ENCODE measurements at places on chromosomes 6 and 20. TPM values are rescaled to one million over a fixed set of nuclear protein-coding genes. Genes with fewer than 3 reads are reported as not detected.
A peak's percentile ranks its signal among the peaks of the same experiment; 100 is the strongest.

PACSIN1 gene
- 2.3 TPM for total RNA-seq

CYP39A1 gene
- 0.66 TPM for total RNA-seq

- peak; percentile 8 for DNase-seq
Measured at GRCh38 chr6:72704979-72705378, 83.1 kb downstream of the KCNQ5 start.

DNA sequence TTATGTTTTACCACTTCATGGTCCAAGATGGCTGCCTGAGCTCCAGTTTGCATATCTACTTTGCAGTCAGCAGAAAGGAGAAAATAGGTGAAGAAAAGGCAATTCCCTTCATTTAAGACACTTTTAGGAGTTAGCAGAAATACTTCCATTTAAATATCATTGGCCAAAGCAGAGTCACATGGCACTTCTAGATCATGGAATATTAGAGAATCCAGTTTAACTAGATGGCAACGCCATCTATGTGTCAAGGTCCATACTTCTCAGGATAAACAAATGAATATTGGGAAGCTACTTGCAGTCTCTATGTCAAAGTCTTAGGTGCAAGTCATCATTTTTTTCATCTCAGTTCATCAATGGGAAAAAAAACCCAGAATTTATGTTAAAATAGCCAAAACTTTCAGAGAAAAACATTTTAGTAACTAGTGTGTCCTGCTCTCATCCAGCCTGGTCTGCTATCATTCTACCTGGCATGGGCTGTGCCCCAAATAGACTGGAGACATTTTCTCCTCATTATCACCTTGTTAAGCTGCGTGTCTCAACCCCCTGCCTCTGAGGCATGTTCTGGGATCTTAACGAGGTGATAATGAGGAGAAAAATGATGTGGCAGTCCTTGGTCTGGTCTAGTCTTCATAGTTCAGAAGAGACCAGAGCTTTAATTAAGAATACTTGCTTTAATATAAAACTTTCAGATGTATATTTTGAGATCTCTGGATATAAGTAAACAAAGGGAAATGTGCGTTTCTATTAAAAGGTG is 227.3 kb downstream of the TBX18 start:
- DNase-seq, result peak; percentile 45

LY6G6F gene
- total RNA-seq, result not detected

- DNase-seq, result no peak
Measured at GRCh38 chr6:1574890-1575209, 34.9 kb upstream of the FOXC1 start.

DNA sequence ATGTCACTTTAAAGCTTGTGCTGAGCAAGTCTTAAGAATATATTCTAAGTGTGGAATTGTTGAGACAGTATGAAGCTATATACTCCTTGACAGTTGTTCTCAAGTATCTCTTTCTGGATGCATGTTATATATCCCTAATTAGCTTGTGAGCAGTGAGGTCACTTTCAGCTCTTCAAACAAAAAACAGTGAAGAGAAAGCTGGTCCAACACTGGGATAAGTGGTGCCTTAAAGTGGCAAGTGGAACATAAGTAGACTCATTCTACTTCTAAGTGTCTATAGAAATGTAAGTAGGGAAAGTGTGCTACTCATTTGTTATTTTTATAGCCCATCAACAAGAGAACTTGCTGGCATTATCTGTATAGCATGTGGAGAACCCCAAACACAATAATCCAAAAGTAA is 133.1 kb upstream of the BACH2 start:
- DNase-seq, result no peak

DNA sequence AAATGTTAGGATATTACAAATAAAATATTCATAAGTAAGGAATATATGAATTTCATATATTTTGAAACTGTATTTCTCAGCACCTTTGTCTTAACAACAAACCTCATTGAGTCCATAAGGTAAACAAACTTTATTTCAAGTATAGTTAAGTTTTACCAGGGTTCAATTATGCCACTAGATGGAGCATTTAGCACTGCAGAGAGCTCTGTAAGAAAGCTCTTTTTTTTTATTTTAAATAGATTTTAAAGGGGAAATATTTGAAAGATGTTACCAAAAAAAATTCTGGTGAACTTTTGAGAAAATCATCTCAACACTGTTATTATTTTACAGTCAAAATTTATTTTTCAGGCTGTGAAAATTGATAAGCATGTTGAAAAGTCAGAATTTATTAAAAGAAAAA is 955.2 kb upstream of the EYS start:
- DNase-seq, result peak; percentile 52

DNA sequence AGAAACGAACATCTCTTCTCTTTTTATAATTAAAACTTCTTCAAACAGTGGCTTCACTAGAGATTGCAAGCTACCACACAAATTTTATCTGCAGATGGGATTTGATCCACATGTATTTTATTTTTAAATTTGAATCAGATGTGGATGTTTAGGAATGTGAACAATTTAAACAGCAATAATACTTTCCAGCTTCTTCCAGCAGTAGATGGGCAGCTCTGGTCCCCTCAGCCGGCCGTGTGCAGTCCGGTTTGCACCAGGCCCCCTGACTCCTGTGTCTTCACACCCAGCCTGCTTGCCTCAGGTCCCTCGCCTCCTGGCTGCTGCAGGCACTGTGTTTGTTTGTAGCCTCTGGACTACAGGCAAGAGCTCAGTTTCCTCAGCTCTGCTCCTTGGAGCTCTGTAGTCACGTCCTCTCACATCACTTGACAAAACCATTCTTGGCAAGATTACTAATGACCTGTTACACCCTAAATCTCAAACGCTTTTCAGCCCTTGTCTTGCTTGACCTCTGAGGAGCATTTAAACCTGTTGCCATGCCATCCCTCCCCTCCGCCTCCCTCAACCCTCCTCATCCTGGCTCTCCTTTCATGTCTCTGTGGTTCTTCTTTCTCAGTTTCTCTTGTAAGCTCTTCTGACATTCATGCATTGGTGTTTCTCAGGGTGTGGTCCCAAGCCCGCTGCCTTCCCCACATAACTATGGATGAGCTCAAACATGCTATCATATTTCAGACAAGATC is 13.2 kb upstream of the ZBTB24 start:
- DNase-seq, result no peak

DNA sequence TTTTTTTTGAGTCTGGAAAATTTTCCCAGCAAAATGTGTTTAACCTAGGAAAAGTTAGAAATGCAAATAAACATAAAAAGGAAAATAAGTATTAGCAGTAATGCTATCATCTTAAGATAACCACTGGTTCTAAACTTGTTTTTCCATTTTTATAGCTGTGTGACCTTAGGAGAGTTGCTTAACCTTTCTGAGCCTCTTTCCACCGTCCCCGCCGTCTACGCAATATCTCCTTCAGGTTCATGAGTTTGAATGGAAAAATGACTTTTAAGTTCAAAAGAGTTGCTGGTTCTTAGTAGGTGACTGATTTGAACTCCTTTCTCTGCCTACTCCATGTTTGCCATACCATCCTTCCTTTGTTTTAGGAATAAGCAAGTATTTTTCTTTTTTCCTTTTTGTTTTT is 44.0 kb downstream of the GMPR start:
- no peak for DNase-seq

- DNase-seq, result no peak
Measured at GRCh38 chr20:51190783-51191180, 167.9 kb upstream of the KCNG1 start.

PKIB gene
- 28.0 TPM for total RNA-seq

DNA sequence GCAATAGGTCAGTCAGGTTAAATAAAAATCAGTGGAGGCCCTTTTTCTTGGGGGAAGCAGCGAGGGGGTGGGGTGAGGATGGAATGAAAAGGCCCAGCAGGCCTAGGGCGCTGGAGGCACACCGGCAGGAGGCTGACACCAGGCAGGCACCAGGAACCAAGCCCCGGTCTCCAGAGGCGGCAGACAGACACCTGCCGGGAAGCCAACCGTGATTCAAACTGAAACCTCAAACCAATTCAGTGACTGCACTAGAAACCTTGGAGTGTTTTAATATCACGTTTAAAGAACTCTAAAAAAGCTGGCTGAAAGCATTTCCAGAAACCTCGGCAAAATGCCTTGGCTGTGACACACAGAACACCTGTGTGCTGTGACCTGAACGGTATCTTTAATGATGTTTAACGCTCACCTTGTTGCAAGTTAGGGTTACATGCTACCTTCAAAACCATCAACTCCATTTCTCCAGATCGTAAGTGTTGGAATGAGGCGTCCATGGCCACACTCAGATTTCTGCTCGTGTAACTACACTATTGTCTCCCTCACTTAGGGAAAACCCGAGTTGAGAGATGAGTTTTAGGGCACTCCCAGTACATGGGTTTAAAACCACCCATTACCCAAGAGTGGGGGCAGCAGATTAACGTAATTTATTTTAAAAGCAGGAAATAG is 27.2 kb downstream of the DIDO1 start:
- no peak for DNase-seq

SLC17A4 gene
- not detected for total RNA-seq

UTRN gene
- total RNA-seq, result 58.3 TPM

LY6G6D gene
- not detected for total RNA-seq

DNA sequence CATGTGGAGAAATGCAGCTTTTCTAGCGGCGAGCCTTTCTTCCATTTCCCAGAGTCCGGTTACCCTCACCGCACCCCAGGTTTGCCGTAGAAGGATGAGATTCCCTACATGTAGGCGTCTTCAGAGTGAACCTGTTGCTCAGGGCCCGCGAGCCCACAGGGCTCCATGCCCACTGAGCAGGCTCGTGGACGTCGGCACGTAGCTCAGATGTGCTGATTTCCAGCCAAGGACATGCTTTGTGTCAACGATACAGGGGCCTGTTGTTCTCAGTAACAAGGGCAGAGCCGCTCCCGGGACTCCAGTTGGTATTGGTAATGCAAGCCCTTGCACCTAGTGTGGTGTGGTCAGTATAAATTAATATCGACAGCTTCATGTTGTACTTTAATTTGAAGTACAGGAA is 159.6 kb downstream of the MTHFD1L start:
- no peak for DNase-seq

GRCh38 chr6:110826236-110827129 is 11.2 kb upstream of the CDK19 start:
- peak; percentile 58 for DNase-seq

DNA sequence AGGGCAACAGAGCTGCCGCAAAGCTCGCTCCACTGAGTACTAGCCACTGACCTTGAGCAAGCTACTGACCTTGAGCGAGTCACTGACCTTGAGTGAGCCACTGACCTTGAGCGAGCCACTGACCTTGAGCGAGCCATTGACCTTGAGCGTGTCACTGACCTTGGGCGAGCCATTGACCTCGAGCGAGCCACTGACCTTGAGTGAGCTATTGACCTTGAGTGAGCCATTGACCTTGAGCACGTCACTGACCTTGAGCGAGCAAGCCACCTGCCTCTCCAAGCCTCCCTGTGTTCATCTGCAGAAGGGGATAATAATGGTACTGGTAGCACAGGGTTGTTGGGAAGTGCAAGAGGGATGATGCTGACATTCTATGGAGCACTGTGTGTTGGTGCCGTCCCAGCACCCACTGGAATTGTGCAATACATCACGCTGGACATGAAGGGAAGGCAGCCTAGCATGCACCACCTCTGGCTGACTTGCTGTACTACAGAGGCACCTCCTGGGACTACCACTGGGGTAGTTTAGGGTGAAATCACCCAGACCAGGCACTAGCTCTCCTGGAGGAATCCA is 60.2 kb downstream of the CTCFL start:
- DNase-seq, result peak; percentile 59

CCN5 gene
- 0.26 TPM for total RNA-seq

SLC22A23 gene
- 5.7 TPM for total RNA-seq

DNA sequence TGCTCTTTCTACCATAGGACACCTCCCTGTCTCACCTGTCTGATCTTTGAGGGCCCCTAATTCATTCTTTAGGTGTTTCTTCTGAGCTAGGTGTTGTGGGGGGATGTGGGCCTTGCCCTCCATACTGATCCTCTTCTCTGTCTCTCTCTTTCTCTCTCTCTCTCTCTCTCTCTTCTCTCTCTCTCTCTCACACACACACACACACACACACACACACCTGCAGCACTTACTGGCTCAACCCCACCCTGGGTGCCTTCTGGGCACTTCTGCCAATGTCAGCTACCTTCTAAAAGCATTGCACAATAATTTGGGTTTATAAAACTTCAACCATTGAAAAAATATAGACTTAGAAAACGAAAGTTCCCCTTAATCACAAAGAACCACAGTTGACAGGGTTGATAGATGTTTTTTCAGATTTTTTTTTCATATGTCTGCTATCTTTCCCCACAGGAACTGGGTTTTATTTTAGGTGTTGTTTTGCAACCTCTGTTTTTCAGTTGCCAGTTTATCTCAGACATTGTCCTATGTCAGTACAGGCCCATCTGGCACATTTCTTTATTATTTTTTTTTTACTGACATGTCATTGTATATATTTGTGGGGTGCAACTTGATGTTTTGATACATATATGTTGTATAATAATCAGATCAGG is 28.1 kb downstream of the PKIG start:
- no peak for DNase-seq

PPP1R3D gene
- 5.6 TPM for total RNA-seq

DNA sequence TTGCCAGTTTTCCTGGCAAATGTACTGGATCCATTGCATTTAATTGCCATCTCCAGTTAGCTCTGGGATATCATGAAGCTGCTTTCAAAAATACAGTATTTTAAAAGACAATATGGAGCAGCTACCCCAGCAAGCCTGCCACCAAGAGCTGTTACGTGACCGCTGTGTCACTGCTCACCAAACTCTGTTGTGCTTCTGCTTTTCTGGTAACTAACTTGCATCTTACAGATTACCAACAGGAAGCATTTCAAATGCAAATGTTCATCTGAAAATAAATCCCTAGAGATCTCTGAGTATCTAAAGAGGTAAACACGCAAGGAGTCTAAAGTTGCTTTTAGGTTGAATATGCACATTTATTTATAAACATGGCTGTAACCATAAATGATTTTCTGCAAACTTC is 1008.3 kb downstream of the KIF16B start:
- DNase-seq, result no peak

GRCh38 chr20:47544240-47544639 is 42.6 kb downstream of the NCOA3 start:
- DNase-seq, result peak; percentile 56

DNA sequence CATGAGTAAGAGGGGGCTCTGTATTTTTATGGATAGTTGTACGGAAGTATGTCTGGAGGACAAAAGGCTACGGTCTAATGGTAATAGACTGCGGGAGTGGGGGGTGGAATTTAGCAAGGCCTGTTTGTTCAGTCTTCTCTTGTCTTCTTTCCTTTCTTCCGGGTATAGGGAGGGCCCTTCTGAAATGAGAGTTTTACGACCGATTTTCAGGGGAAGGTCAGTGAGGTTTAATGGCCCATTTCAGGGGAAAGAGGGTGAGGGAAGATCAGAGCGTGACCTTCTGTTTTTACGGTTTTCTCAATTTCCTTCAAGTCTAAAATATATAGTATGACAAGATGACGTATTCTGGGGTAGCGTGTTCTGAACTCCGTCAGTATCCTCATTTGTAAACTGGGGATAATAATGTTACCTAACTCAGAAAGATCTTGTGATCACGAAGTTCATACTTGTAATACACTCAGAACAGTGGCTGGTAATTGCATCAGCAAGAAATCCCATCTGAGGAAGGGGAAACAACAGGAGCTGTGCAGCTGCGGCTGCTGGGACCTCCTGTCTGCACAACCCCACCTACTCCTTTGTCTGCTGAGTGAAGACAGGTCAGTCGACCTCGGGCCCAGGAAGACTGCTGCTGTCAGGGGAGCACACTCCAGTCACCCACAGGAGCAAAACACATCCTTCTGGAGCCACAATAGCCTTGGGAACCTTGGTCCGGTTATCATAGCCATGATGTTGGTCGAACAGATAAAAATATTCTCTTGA is 90.4 kb downstream of the MAP3K7 start:
- no peak for DNase-seq

GRCh38 chr20:17657079-17657825 is 24.8 kb downstream of the RRBP1 start:
- no peak for DNase-seq

KCNG1 gene
- 61.5 TPM for total RNA-seq

OPRM1 gene
- not detected for total RNA-seq

RTF2 gene
- 149 TPM for total RNA-seq

Measured in PC-3 (cell line).